Heart left ventricle (tissue), 16 donors: ENCODE measurements at places on chromosomes 1 and 21. TPM values are rescaled to one million over a fixed set of nuclear protein-coding genes. Genes with fewer than 3 reads are reported as not detected.

GRCh38 chr1:179794669-179795068 lies 51.6 kb downstream of the FAM163A start:
- no peaks in the 10 kb centered on the region for H3K36me3 ChIP-seq
- no peak overlapping the region for H3K4me3 ChIP-seq
- no peak overlapping the region for H3K27ac ChIP-seq
- H3K27me3 ChIP-seq = no peaks in the 10 kb centered on the region
- H3K4me1 ChIP-seq = no peaks in the 10 kb centered on the region

DNA sequence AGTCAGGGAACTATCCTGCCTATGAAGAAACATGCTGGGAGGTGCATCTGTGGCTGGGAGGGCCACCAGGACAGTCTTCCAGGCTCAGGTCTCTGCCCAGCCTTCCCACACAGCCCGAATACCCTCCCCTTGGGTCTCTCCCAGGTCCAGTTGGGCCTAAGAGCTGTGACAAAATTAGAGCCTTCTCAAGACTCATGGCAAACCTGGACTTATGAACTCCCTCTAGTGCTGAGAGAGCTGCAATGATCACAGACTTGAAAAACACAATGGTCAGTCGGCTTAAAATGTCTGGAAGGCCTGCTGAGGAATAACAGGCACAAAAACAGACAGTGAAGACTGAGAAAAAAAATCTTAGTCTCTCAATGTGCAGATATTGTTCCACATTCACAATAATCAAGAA lies 325.1 kb downstream of the BRINP2 start:
- H3K36me3 ChIP-seq = no peaks in the 10 kb centered on the region
- H3K27ac ChIP-seq = no peak overlapping the region
- H3K4me1 ChIP-seq = no peaks in the 10 kb centered on the region
- H3K4me3 ChIP-seq = no peak overlapping the region

DNA sequence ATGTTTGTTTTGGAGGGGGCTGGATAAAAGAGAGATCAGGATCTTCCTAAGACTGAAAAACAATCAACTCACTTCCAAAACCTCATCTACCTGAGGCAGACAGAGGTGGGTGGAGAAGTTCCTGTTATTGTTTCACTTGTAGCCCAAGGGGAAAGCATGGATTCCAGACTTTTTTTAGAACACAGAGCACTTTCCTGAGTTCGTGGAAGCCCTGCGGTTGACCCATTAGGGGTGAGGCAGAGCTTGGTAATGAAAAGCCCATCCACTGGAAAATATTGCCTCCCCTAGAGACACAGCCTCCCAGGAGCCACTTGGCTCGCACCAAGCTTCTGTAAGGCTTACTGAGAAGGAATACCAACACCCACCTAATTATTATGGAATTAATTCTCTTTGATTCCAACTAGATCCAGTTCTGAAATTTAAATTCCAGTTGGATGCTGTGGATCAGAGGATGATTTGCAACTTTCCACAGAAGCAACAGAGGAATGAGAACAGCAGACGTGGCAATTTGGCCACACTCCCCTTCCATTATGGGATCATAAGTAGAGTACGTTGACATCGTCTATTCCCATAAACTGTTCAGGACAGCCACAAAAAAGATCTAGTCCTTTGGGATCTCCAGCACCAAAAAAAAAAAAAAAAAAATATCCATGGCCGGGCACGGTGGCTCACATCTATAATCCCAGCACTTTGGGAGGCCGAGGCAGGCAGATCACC lies 4.1 kb upstream of the PEF1 start:
- no peak overlapping the region for H3K4me3 ChIP-seq
- no peak for DNase-seq
- H3K4me1 ChIP-seq = no peaks in the 10 kb centered on the region
- no peaks in the 10 kb centered on the region for H3K27me3 ChIP-seq

- H3K27me3 ChIP-seq = peaks cover 4% of the 10 kb centered on the region
- no peak overlapping the region for H3K27ac ChIP-seq
- no peaks in the 10 kb centered on the region for H3K36me3 ChIP-seq
- no peak for DNase-seq
- H3K4me1 ChIP-seq = no peaks in the 10 kb centered on the region
These were observed 69.1 kb upstream of the TINAGL1 start for GRCh38 chr1:31507221-31507620.

DNA sequence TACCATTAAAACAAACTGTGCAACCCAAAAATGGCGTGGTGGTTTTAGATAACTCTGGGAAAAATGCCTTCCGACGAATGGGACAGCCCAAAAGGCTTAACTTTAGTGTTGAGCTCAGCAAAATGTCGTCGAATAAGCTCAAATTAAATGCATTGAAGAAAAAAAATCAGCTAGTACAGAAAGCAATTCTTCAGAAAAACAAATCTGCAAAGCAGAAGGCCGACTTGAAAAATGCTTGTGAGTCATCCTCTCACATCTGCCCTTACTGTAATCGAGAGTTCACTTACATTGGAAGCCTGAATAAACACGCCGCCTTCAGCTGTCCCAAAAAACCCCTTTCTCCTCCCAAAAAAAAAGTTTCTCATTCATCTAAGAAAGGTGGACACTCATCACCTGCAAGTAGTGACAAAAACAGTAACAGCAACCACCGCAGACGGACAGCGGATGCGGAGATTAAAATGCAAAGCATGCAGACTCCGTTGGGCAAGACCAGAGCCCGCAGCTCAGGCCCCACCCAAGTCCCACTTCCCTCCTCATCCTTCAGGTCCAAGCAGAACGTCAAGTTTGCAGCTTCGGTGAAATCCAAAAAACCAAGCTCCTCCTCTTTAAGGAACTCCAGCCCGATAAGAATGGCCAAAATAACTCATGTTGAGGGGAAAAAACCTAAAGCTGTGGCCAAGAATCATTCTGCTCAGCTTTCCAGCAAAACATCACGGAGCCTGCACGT lies 82.1 kb downstream of the PRDM2 start:
- H3K4me3 ChIP-seq = no peak overlapping the region
- DNase-seq = no peak
- no peak overlapping the region for H3K27ac ChIP-seq
- peaks cover 84% of the 10 kb centered on the region for H3K36me3 ChIP-seq

DNA sequence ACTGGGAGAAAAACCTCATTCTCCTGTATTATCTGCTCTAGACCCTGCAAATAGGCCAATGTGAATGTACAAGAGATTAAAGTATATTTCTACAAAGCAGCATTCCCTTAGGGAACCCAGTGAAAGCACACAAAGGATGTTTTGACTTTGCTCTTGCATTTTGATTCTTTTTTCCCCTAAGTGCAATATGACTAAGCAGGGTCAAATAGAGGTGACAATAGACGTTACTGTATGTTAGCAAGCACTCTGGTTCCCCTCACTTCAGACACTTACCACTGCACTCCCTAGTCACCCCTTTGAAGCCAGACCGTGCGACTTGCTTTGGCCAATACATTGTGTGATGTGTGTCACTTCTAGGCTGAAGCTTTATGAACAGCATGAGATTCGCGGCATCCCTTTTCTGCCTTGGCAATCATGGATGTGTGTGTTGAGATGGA lies 209.7 kb downstream of the RHOU start:
- H3K27ac ChIP-seq = no peak overlapping the region
- H3K36me3 ChIP-seq = no peaks in the 10 kb centered on the region
- H3K4me3 ChIP-seq = no peak overlapping the region
- H3K4me1 ChIP-seq = no peaks in the 10 kb centered on the region
- H3K27me3 ChIP-seq = no peaks in the 10 kb centered on the region
- DNase-seq = no peak

DNA sequence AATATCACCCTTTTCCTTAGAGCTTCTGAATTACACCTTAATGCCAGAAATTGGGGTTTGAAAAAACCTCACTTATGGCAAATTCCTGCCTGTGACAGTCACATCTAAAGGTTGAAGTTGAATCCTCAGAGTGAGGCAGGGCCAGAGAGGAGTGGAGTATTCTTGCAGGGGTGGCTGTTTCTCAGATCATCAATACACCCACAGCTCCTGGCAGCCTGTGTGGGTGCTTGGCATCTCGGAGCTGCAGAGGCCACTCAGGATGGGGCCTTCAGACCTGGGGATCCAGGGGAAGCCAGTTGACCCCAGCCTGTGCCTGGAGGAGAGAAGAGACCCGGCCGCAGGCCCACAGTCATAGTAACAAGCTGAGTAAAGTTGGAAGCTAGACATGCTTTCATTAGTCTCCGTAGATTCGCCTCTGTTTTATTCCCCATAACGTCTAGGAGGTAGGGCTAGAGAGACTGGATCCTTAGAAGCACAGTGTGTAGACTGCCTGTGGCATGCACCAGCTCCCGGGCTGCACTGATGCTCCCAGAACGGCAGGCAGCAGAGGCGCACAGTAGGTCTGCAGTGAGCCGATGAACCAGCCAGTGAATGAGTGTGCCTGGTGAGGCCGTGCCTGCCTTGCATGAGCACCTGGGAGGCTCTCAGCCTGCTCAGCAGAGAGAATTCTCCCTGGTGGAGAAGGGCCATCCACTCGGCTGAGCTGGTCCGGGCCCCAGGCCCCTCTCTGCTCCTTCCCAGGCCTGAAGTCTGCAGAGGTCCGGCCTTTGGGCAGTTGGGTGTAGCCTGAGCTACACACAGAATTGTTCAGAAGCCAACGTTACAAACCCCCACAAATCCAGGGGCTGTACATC lies 42.9 kb downstream of the TFF3 start:
- H3K4me1 ChIP-seq = peaks cover 13% of the 10 kb centered on the region
- no peaks in the 10 kb centered on the region for H3K27me3 ChIP-seq
- H3K4me3 ChIP-seq = no peak overlapping the region
- no peak for DNase-seq
- H3K27ac ChIP-seq = no peak overlapping the region

DNA sequence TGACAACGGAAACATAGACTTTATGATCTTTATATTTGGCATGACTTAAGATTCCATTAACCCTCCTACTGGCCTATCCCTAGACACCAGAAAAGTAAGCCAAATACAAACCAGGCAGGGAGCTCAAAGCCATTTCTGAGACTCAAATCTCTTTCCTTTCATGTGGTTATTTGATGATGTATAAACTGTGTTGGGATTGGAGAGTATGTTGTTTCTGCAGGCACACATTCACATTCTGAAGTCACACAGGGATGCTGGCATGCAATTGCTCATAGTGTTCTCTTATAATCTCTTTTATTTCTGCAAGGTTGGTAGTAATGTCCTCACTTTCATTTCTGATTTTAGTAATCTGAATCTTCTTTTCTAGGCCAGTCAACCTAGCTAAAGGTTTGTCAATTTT lies 5.8 kb downstream of the ZMYND12 start:
- peaks cover under 1% of the 10 kb centered on the region for H3K4me1 ChIP-seq
- no peaks in the 10 kb centered on the region for H3K36me3 ChIP-seq
- H3K27ac ChIP-seq = no peak overlapping the region
- H3K27me3 ChIP-seq = no peaks in the 10 kb centered on the region
- no peak overlapping the region for H3K4me3 ChIP-seq

- H3K27ac ChIP-seq = no peak overlapping the region
- no peak overlapping the region for H3K4me3 ChIP-seq
- H3K27me3 ChIP-seq = no peaks in the 10 kb centered on the region
- no peak for DNase-seq
These were observed 55.2 kb upstream of the GNG12 start for GRCh38 chr1:67888216-67889106.

DNA sequence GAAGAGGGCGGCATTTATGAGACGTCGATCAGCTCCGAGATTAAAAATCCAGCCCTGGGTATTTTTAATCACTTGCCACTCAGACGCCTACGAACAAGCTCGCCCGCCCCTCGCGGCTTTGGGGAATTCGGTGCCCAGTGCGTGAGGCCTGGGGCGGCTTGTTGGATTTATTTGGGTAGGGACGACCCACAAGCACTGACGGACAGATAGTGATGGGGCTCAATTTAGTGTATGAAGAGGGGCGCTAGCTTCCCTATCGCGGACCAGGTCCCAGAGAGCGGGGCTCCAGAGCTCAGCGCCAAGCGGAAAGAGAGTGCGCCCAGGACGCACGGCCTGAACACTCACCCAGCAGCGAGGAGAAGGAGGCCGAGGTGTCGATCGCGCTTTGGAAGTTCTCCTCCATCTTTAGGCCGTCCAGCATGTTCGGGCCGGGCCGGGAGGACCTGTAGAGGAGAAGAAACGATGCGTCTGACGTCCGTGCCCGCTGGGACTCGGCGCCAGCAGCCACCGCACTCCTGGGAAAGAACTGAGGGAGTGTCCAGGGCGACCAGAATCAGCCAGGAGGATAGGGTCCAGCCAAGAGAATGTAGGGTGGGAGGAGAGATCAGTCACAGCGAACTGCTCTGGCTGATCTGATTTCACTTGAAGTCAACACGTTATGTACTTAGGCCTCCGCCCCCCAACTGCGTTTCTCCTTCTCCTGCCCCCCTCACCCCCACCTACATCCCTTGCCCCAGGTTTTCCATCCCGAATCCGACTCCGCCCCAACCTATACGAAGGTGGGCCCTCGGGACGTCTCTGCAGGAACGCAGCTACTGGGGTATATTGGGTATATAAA lies 1.2 kb downstream of the LMX1A start:
- H3K4me1 ChIP-seq = peaks cover 16% of the 10 kb centered on the region
- peaks cover 88% of the 10 kb centered on the region for H3K27me3 ChIP-seq
- DNase-seq = no peak
- peak overlapping the region; percentile 41 for H3K4me3 ChIP-seq
- H3K36me3 ChIP-seq = no peaks in the 10 kb centered on the region

DNA sequence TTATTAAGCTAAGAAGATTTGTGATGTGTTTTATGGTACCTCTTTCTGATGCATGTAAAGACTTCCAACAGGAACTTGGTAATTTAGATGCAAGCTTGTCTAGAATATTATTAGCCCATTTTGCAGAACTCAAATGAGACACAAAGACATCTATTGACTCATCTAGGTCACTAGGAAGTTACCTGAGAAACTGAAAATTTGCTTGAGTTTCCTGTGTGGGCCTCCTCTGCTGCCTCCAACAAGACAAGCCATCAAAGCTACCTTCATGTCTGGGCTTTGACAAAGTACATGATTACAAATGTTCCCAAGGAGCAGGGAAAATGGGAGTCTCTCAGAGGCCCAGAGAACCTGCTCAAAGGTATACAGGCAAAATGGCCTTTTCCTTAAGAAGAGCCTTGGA lies 5.6 kb downstream of the RUNX1 start:
- no peaks in the 10 kb centered on the region for H3K36me3 ChIP-seq
- no peak overlapping the region for H3K27ac ChIP-seq
- no peak for DNase-seq
- H3K4me3 ChIP-seq = no peak overlapping the region

DNA sequence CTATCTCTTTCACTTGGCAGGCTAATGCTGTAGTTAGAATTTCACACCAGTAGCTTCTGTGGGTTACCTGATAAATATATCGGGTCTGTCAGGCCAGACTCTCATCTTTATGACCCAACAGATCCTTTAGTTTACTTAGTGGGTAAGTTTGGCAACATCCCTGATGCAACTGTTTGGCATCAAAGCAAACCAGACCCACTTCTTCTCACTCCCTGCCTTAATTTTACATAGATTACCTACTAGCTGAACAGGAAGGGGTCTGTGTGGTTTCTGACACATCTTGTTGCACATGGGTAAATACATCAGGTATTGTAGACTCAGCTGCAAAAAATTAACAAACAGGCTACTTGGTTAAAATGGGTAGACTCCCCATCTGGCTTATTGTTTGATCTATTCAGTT lies 3.2 kb upstream of the GUK1 start:
- H3K27me3 ChIP-seq = no peaks in the 10 kb centered on the region
- H3K4me3 ChIP-seq = no peak overlapping the region
- peaks cover 12% of the 10 kb centered on the region for H3K4me1 ChIP-seq
- DNase-seq = no peak

ADGRL4 gene
- 17.5 TPM for total RNA-seq

GRCh38 chr1:234047123-234047522 lies 142.6 kb downstream of the SLC35F3 start:
- no peak overlapping the region for H3K4me3 ChIP-seq
- no peaks in the 10 kb centered on the region for H3K27me3 ChIP-seq
- H3K27ac ChIP-seq = no peak overlapping the region
- no peaks in the 10 kb centered on the region for H3K4me1 ChIP-seq
